Astrocyte of the cerebellum (primary cell): ENCODE measurements at places on chromosomes 1 and 21.

- DNase-seq, result no peak
Measured at GRCh38 chr1:11634365-11635192, 19.6 kb downstream of the FBXO2 start.

GRCh38 chr1:168065506-168065905 is 71.2 kb downstream of the GPR161 start:
- DNase-seq, result no peak

DNA sequence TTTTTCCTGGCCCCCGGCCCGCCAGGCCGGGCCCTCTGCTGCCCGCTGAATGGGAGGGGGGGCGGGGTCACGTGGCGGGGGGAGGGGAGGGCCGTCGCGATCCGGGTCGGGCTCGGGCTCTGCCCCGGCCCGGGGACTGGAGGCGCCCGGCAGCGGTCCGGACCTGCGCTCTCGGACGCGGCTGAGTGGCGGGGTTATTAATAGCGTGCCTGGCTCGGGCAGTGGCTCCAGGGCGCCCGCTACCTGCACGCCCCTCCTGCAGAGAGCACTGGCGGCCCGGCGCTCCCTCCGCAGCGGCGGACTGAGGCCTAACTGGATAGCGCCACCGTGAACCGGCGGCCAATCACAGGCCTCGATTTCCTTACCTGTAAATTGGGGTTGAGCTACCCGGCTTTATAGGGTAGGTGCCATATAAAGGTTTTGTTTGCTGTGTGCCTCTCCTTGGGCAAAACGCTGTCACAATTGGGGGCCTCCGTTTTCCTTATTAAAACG is 28.1 kb downstream of the AHDC1 start:
- no peak for DNase-seq

DNA sequence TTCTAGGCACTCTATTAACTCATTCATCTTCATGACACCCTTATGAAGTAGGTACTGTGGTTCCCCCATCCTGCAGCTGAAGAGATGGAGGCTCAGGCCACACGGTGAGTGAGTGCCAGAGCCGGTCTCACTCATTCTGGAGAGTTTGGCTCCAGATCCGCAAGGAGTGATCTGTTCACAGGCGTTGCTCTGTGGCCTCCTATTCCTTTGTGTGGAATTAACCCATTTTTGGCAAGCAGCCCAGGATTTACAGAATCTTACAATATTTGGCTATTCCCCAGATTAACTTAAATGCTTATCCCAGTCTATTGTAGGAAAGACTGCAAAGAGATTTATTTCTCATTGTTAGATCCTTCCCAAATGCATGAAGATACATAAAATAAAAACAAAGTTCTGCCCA is 29.6 kb downstream of the KIAA0040 start:
- DNase-seq, result no peak

DNA sequence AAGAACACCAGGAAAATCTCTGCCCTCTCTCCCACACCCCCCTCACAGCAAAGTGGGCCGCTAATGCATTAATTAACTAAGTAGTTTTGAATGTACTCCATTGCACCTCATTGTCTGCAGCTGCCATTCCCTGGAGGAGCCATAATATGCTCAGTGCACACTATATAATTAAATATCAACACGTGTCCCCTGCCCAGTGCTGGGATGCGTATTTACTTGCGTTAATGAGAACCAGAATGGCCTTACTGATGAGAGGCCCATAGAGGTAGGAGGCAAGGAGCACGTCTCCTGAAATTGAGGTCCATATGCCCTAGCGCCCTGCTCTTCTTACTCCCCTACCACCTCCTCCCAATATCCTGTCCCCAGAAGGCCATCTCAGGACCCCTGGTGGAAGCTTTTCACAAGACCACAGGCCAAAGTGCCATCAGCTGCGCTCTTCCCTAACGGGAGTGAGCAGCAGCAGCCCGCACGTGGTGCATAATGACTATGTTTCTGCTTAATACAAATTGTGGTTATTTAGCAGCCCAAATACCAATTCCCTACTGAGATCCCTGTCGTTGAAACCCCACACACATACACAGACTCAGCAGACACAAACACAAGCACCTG is 76.8 kb downstream of the PLXNA2 start:
- DNase-seq, result no peak

DNA sequence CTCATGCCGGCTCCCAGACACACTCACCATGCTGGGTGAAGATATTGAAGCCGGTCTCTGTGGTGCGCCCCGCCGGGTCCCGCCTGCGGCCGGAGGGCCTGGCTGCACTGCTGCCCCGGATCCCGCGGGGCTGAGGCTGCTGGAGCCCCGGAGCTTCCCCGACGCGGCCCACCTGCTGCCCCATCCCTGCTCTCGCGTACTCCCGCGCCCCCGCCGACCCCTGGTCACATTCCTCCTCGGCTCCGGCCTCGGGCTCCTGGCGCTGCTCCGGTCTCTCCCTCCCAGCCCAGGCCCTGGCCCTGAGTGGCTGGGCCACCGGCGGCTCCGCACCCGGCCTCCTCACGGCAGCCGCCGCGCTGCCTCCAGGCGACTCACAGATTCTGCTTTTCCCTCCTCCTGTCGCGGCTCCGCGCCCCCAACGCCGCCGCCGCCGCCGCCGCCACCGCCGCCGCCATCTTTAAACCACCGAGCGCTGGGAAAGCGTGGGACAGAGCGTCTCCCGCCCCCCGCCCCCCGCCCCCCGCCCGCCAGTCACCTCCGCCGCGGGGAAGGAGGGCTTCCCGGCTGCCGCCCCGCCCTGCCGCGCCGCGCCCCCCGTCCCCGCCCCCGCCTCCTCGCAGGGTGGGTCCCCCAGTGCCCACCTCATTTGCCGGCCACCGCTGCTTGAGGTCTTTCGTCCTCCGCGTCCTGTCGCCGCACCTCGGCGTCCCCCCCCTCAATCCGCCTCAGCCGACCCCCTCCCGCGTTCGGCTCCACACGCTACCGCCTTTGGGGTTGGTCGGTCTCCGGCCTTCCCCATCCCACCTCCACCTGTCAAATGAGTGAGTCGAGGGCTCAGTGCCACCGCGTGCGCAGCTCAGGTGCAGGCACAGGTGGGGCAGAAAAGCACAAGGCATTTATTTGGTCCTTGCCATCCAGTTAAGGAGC is at the start of gene ABL2:
Gene ABL2, minus strand, starts transcription at position 464 of the 927 bp plus-strand sequence. Its CDS starts 280 bp downstream, at position 184.
- DNase-seq, result no peak

GRCh38 chr1:197269053-197269452 is 1.0 kb downstream of the CRB1 start:
- DNase-seq, result no peak
